ENCODE measurements at places on chromosomes 5 and 9.

DNA sequence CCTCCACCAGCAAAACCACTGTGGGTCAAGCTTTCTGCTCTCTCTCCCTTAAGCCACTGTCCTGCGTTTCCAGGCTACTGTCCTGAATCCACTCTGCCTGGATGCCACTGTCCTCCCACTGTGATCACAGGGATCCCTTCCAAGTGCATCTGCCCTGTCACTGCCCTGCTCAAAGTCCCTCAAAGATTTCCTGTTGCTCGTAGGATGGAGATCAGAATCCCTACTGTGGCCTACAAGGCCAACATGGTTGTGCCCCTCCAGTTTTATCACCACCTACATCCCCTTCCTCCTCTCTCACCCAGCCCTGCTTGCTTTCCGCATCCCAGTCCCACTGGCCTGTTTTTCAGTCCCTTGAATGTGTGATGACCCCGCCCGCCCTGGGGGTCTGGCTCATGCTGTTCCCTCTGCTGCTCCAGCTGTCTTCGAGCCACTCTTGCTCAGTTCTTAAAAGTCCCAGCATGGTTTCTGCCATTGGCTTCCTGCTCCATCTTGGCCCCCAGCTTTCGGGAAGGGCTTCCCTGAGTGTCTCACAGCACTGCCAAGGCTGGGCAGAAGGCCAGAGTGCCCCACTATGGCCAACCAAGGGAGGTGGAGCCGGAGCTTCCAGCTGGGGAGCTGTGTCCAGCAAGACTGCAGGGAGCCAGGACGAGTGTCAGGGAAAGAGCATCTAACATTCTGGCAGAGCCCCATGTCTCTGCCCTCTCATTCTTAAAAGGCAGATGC lies 12.9 kb upstream of the FRRS1L start:
- no peak for DNase-seq

DNA sequence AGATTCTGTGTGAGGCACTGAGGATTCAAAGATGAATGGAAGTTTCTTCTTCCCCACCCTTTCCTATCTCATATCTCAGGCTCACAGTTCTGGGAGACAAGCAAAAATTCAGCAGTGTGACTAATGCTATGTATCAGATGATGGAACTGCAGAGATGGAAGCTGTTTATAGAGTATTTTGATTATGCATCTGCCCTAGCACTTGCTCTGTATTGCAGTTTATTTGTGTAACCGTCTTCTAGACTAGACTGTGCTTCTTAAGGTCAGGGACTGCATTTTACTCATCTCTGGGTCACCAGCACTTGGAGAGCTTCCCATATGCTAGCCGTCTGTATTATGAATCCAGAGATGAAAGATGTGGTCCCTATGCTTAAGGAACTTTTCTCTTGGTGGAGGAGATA lies 12.6 kb downstream of the CAVIN4 start:
- DNase-seq, result peak; percentile 55

- no peak for DNase-seq
Observed at GRCh38 chr5:139092741-139093343, 105.3 kb downstream of the SIL1 start.

GRCh38 chr9:136862849-136863622 lies 3.1 kb downstream of the EDF1 start:
- DNase-seq, result no peak

DNA sequence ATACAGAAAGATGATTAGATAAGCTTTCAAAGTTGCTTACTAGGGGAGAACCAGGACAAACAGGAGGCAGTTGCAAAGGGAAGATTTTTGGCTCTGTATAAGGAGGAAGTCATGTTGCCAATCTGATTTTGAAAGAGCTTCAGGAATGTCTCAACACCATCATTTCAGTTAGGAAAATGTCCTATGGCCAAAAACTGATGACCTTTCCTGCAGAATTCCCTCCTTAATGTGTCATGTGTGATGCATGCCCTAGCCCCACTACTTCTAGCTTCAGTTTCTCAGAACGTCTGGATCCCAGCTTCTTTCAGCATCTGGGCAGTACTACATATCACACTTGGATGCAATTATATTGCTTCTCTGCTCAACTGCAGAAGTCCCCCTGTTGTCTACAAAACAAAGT lies 211.5 kb upstream of the NREP start:
- no peak for DNase-seq

Measured in skeletal muscle cell (primary cell).